ENCODE measurements at places on chromosomes 7 and 10.

DNA sequence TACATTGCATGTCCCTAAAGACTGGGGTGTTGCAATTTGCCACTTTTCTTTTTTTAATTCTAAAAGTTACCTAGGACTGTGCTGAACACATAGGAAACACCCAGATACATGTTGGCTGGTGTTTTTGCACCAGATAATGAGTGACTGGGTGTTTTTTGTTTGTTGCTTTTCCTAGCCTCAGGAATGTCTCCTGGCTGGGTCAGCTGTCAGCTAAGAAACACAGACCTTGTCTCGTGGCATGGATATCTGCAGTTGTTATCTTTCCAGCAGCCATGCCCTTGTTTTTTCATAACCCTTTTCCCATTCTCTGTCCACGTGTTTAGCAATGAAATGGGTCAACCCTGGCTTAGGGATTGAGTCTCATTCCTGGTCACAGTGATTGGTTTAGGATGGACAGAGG, 433.9 kb upstream of the ZMIZ1 start:
- no peaks in the 10 kb centered on the region for H3K36me3 ChIP-seq
- H3K4me1 ChIP-seq, result peaks cover 21% of the 10 kb centered on the region
- H3K27me3 ChIP-seq, result no peaks in the 10 kb centered on the region
- DNase-seq, result peak; percentile 46

DNA sequence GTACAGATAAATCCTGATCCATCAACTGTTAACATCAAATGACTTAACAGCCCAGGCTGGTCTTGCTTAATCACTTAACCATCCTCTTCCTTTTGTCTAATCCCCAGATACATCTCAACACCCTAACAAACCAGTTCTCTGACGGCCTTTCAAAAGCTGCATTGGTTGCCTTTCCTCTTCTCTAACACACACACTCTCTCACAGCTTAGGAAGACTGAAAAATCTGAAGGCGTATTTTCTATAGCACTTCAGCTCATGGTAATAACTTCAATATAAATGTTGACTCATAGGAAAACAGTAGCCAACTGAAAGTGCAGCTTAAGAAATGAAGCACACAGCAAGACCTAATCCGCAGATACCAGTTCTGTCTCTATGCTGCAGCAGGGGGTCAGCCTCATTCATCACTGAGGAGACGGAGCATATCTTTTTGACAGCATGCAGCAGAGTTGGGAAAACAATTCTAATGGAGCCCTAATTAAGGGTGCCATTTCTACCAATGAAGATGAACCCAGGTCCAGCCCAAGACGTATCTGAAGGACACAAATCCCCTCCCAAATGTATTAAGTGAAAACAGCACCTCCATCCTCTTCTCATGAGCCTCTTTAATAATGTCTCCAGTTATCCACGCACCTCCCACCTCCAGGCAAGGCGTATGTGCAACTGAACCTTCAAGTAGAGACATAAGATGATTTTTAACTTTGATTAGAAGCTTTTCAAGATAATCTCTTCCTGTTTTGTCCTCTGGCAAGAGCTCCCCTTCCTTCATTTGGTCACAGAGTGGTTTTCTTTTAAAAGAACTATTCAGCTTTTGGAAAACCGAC, 211.7 kb upstream of the NFE2L3 start:
- no peak overlapping the region for H3K27ac ChIP-seq
- H3K4me1 ChIP-seq, result no peaks in the 10 kb centered on the region
- H3K4me3 ChIP-seq, result peak overlapping the region; percentile 24
- H3K27me3 ChIP-seq, result no peaks in the 10 kb centered on the region
- no peaks in the 10 kb centered on the region for H3K36me3 ChIP-seq

GRCh38 chr10:88987243-88987725, 3.3 kb upstream of the FAS start:
- DNase-seq, result no peak
- H3K4me3 ChIP-seq, result no peak overlapping the region
- peaks cover 24% of the 10 kb centered on the region for H3K36me3 ChIP-seq
- H3K4me1 ChIP-seq, result peaks cover 6% of the 10 kb centered on the region
- H3K27me3 ChIP-seq, result no peaks in the 10 kb centered on the region
- no peak overlapping the region for H3K27ac ChIP-seq

- H3K27ac ChIP-seq, result no peak overlapping the region
- peaks cover 12% of the 10 kb centered on the region for H3K27me3 ChIP-seq
- no peaks in the 10 kb centered on the region for H3K36me3 ChIP-seq
- H3K4me1 ChIP-seq, result no peaks in the 10 kb centered on the region
Observed at GRCh38 chr7:152527610-152528032, 91.8 kb upstream of the KMT2C start.

DNA sequence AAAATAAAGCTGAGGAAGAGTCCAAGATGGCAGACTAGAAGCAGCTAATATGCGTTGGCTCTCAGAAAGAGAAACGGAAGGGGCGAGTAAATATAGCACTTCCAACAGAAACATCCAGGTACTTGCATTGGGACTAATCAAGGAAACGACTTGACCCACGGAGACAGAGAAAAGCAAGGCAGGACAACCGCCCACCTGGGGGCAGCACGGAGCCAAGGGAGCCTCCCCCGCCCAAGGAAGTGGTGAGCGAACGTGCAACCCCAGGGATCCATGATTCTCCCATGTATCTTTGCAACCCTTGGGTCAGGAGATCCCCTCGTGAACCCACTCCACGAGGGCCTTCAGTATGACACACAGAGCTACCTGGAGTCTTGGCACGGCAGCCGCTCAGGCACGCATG, 45.4 kb upstream of the GRM3 start:
- H3K36me3 ChIP-seq, result no peaks in the 10 kb centered on the region
- H3K4me1 ChIP-seq, result no peaks in the 10 kb centered on the region
- H3K27ac ChIP-seq, result no peak overlapping the region
- H3K4me3 ChIP-seq, result no peak overlapping the region
- H3K27me3 ChIP-seq, result no peaks in the 10 kb centered on the region

- no peaks in the 10 kb centered on the region for H3K36me3 ChIP-seq
- peaks cover 19% of the 10 kb centered on the region for H3K27me3 ChIP-seq
- H3K4me3 ChIP-seq, result no peak overlapping the region
- H3K27ac ChIP-seq, result no peak overlapping the region
Observed at GRCh38 chr7:73366990-73367389, 39.0 kb downstream of the FKBP6 start.

GRCh38 chr10:84095811-84096497, 43.4 kb upstream of the GHITM start:
- no peaks in the 10 kb centered on the region for H3K36me3 ChIP-seq
- peak; percentile 13 for DNase-seq
- no peaks in the 10 kb centered on the region for H3K27me3 ChIP-seq
- no peak overlapping the region for H3K4me3 ChIP-seq
- no peaks in the 10 kb centered on the region for H3K4me1 ChIP-seq

GRCh38 chr10:100899171-100899570, 13.6 kb upstream of the SLF2 start:
- no peaks in the 10 kb centered on the region for H3K36me3 ChIP-seq
- H3K27ac ChIP-seq, result no peak overlapping the region
- H3K4me1 ChIP-seq, result peaks cover 4% of the 10 kb centered on the region
- H3K27me3 ChIP-seq, result peaks cover 21% of the 10 kb centered on the region

- no peak for DNase-seq
- H3K27me3 ChIP-seq, result peaks cover 6% of the 10 kb centered on the region
- no peak overlapping the region for H3K4me3 ChIP-seq
Observed at GRCh38 chr7:127478461-127478860, 86.0 kb upstream of the ZNF800 start.

GRCh38 chr10:100847440-100847839, 65.3 kb upstream of the SLF2 start:
- no peaks in the 10 kb centered on the region for H3K36me3 ChIP-seq
- H3K4me3 ChIP-seq, result no peak overlapping the region
- H3K27ac ChIP-seq, result no peak overlapping the region
- no peak for DNase-seq

DNA sequence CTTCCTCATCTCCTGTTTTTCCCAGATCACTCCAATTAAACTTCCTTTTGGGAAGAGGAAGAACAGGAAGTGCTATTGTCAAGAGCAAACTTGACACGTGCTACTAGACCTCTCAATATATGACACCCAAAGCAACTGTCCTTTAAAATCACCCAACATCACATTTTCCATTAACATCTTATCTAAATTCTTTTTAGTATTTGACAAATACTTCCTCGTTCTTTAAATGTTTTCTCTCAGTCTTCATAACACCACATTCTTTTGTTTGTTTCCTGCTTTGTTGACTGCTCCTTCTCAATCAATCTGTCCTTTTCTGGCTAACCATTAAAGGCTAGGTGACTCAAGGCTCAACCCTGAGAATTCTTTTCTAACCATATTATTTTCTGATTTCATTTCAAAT, 7.1 kb upstream of the TFPI2 start:
- no peaks in the 10 kb centered on the region for H3K27me3 ChIP-seq
- DNase-seq, result no peak
- no peaks in the 10 kb centered on the region for H3K4me1 ChIP-seq
- H3K4me3 ChIP-seq, result no peak overlapping the region
- H3K36me3 ChIP-seq, result no peaks in the 10 kb centered on the region

GRCh38 chr7:2279896-2280295, 34.3 kb downstream of the SNX8 start:
- peaks cover 32% of the 10 kb centered on the region for H3K36me3 ChIP-seq
- H3K4me3 ChIP-seq, result no peak overlapping the region
- no peak overlapping the region for H3K27ac ChIP-seq
- no peak for DNase-seq
- H3K4me1 ChIP-seq, result peaks cover 6% of the 10 kb centered on the region
- no peaks in the 10 kb centered on the region for H3K27me3 ChIP-seq

DNA sequence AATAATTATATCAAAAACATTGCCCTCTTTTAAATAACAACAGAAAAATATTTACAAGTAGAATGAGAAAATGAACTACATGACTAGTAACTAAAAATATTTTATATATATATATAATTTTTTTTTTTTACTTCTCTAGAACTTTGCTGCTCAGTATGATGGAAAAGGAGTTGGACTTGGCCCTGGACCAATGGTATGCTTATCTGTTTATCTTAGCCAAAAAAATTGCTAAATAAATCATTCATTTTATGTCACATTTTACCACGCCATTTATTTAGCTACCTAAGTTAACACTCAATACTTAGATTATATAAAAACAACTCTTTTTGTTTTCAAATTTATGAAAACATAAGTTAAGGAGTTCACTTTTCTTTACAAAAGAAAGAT, 6.7 kb downstream of the COL1A2 start:
- H3K4me3 ChIP-seq, result peak overlapping the region; percentile 80
- no peak overlapping the region for H3K27ac ChIP-seq
- peaks cover 99% of the 10 kb centered on the region for H3K36me3 ChIP-seq
- H3K27me3 ChIP-seq, result no peaks in the 10 kb centered on the region

DNA sequence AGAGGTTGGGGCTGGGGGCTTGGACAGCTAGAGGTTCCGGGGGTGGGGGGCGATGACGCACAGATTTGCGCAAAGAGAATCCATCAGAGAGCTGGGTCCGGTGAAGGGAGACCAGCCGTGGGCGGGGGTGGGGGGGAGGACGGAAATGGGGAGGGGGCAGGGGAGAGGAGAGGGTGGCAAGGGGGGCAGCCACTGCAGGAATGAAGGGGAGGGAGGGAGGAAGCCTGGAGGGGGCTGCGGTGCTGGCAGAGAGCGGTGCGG, 1.2 kb upstream of the VGF start:
- H3K36me3 ChIP-seq, result peaks cover 10% of the 10 kb centered on the region
- peaks cover 67% of the 10 kb centered on the region for H3K27me3 ChIP-seq
- H3K4me3 ChIP-seq, result no peak overlapping the region
- H3K4me1 ChIP-seq, result peaks cover 58% of the 10 kb centered on the region
- DNase-seq, result no peak
- no peak overlapping the region for H3K27ac ChIP-seq

GRCh38 chr7:110205899-110206298, 885.0 kb upstream of the LRRN3 start:
- no peaks in the 10 kb centered on the region for H3K27me3 ChIP-seq
- DNase-seq, result peak; percentile 5
- no peak overlapping the region for H3K27ac ChIP-seq
- peaks cover 2% of the 10 kb centered on the region for H3K4me1 ChIP-seq

GRCh38 chr7:156143683-156144082, 331.4 kb upstream of the SHH start:
- no peaks in the 10 kb centered on the region for H3K4me1 ChIP-seq
- no peaks in the 10 kb centered on the region for H3K36me3 ChIP-seq
- no peak for DNase-seq
- no peaks in the 10 kb centered on the region for H3K27me3 ChIP-seq
- H3K27ac ChIP-seq, result no peak overlapping the region

GRCh38 chr10:103333934-103334520, 16.9 kb downstream of the PCGF6 start:
- peaks cover 32% of the 10 kb centered on the region for H3K36me3 ChIP-seq
- H3K27ac ChIP-seq, result no peak overlapping the region

DNA sequence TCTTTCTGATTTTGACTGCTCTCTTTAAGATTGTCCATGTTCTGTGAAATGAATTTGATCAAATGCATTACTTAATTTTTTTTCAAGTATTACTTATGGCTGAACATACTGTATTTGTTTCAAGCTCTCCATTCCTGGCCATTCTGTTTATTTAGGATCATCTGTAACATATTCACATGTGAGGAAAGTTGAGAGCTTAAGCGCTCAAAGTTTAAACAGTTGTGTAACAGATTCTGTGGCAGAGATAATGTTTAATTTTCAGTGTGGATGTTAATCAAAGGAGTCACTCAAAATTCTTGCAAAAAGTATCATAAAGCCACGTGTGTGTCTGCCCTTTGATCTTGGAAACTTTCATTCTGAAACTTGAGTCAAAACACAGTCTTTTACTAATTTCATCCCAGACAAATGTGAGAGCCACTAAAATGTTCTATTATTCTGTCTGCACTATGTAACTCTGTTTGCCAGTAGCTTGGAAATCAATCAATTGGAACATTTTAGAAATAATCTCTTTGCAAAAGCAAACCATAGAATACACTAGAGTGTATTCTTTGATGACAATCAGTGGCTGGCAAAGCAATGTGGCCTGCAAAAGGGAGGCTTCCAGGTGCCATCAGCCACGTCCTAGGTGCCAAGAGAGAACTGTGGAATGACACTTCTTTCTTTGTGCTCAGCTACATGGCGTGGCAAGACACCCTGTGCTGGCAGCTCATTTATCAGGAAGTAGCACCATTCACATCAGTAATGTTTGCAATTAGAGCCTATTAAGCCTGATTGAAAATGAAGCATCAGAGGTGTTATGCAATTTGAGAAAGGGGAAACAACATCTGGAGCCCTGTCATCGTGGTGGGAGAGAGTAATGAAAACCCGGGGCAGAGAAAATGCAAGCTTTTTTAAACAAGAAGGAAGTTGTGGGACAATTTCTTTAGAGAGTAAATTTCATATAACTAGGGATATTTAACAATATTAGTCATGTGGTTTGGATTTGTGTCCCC, 40.9 kb downstream of the ARL5B start:
- no peak overlapping the region for H3K4me3 ChIP-seq
- H3K36me3 ChIP-seq, result no peaks in the 10 kb centered on the region
- H3K27ac ChIP-seq, result no peak overlapping the region
- DNase-seq, result no peak
- no peaks in the 10 kb centered on the region for H3K4me1 ChIP-seq

GRCh38 chr7:91801331-91801983, 79.0 kb downstream of the MTERF1 start:
- H3K4me1 ChIP-seq, result no peaks in the 10 kb centered on the region
- H3K4me3 ChIP-seq, result no peak overlapping the region
- H3K27me3 ChIP-seq, result no peaks in the 10 kb centered on the region
- no peak for DNase-seq

- H3K27me3 ChIP-seq, result no peaks in the 10 kb centered on the region
- peaks cover 27% of the 10 kb centered on the region for H3K4me1 ChIP-seq
- no peaks in the 10 kb centered on the region for H3K36me3 ChIP-seq
- no peak overlapping the region for H3K4me3 ChIP-seq
- no peak overlapping the region for H3K27ac ChIP-seq
Observed at GRCh38 chr10:124338276-124338925, 80.3 kb downstream of the OAT start.

GRCh38 chr7:54632696-54633095, 90.5 kb downstream of the VSTM2A start:
- H3K4me3 ChIP-seq, result no peak overlapping the region
- DNase-seq, result no peak
- no peaks in the 10 kb centered on the region for H3K4me1 ChIP-seq
- no peaks in the 10 kb centered on the region for H3K27me3 ChIP-seq
- H3K27ac ChIP-seq, result no peak overlapping the region

- no peak overlapping the region for H3K27ac ChIP-seq
- H3K27me3 ChIP-seq, result no peaks in the 10 kb centered on the region
- H3K4me1 ChIP-seq, result no peaks in the 10 kb centered on the region
- no peak overlapping the region for H3K4me3 ChIP-seq
Observed at GRCh38 chr7:40680657-40681056, 545.9 kb downstream of the SUGCT start.
